T-cell (primary cell): ENCODE measurements at places on chromosomes 16 and 17. TPM values are rescaled to one million over a fixed set of nuclear protein-coding genes. Genes with fewer than 3 reads are reported as not detected.
A peak's percentile ranks its signal among the peaks of the same experiment; 100 is the strongest.

MPP2 gene
- 5.6 TPM for total RNA-seq

KIF2B gene
- not detected for total RNA-seq

ZKSCAN2 gene
- total RNA-seq: 4.7 TPM

CLDN9 gene
- not detected for total RNA-seq

BRICD5 gene
- total RNA-seq: 6.7 TPM

KRTAP4-6 gene
- total RNA-seq: not detected

GRCh38 chr17:47224966-47225365, 15.8 kb downstream of the MYL4 start:
- H3K4me3 ChIP-seq: no peak overlapping the region
- peaks cover 5% of the 10 kb centered on the region for H3K4me1 ChIP-seq
- peaks cover 2% of the 10 kb centered on the region for H3K27me3 ChIP-seq
- H3K36me3 ChIP-seq: no peaks in the 10 kb centered on the region
- H3K27ac ChIP-seq: no peak overlapping the region

GRCh38 chr16:711548-712320, 3.2 kb upstream of the METRN start:
- no peak overlapping the region for H3K4me3 ChIP-seq
- H3K27me3 ChIP-seq: peaks cover 8% of the 10 kb centered on the region
- H3K4me1 ChIP-seq: no peaks in the 10 kb centered on the region
- H3K36me3 ChIP-seq: no peaks in the 10 kb centered on the region
- DNase-seq: peak; percentile 49

- no peak overlapping the region for H3K27ac ChIP-seq
- H3K4me3 ChIP-seq: no peak overlapping the region
- peaks cover 43% of the 10 kb centered on the region for H3K4me1 ChIP-seq
- no peaks in the 10 kb centered on the region for H3K27me3 ChIP-seq
Observed at GRCh38 chr16:50263060-50263909, 3.1 kb upstream of the ADCY7 start.

- H3K4me1 ChIP-seq: no peaks in the 10 kb centered on the region
- no peak overlapping the region for H3K4me3 ChIP-seq
- no peak overlapping the region for H3K27ac ChIP-seq
- no peaks in the 10 kb centered on the region for H3K27me3 ChIP-seq
- H3K36me3 ChIP-seq: no peaks in the 10 kb centered on the region
Observed at GRCh38 chr17:39359994-39360393, 41.4 kb downstream of the FBXL20 start.

DNA sequence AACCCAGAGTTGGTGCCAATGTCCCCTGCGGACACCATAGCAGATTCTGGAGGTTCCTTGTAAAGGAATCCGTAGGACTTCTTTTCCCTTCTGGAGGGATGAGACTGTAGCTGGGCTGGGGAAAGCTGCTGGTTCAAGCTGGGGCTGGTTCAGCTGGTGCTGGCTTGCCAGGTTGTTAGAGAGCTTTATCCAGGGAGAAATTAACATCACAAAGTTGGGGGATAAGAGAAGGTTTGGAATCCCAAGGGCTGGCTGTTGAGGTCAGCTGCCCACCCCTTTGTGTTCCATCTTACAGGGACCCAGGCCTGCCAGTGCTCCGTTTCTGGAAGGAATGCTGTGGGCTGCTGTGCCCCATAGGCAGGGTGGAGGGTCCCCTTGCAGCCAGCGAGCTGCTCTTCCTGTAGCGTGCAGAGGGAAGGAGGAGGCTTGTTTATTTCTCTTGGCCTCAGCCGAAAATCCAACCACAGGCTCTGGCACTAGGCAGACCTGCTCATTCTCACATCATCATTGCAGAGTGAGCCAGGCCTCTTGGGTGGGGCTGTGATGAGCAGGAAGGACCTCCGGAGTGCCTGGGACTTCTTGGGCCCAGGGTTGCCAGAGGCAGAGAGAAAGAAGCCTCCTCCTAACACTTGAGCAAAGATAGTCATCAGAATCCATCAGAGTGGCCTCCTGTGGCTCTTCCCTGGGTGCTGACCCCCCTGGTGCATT, 251.1 kb downstream of the SEC14L1 start:
- DNase-seq: no peak
- peaks cover 93% of the 10 kb centered on the region for H3K4me1 ChIP-seq
- peak overlapping the region; percentile 2 for H3K4me3 ChIP-seq
- no peaks in the 10 kb centered on the region for H3K27me3 ChIP-seq

DNA sequence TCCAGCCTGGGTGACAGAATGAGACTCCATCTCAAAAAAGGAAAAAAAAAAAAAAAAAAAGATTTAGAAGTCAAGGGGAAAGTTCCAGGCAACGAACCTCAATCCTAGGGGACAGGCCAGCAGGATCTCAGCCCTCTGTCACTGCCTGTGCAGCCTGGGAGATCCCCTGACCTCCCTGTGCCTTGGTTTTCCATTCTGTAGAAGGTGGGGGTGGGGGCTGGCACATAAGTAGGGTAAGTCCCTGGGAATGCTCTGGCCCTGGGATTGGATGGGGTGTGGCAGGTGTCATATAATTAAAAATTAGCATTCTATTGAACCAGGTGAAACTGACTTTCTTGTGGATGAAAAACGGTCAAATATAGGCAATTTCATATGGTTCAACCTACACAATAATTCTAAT, 90.5 kb downstream of the C16orf78 start:
- peak overlapping the region; percentile 54 for H3K27ac ChIP-seq
- H3K27me3 ChIP-seq: no peaks in the 10 kb centered on the region
- no peak for DNase-seq
- H3K4me3 ChIP-seq: no peak overlapping the region

GRCh38 chr17:38911081-38911730, 14.2 kb upstream of the LASP1NB start:
- no peak for DNase-seq
- H3K4me1 ChIP-seq: no peaks in the 10 kb centered on the region
- H3K27ac ChIP-seq: no peak overlapping the region
- H3K36me3 ChIP-seq: peaks cover 23% of the 10 kb centered on the region

DNA sequence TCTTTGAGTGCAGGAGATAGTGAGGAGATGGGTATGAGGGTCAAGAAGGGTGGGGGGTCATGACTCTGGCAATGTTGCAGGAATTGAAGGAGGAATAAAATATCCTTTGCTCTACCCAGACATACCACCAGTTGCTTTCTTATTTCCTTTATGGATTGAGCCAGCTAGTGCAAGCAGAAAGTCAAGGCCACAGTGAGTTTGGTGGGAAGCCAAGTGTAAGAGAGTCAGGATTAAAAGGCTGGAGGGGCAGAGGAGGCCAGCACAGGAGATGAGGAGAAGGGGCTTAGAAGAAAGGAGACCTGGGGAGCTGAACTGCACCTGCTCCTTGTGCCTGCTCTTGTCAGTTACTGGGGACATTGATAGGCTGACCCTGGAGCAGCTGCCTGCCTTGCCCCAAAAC, 16.1 kb downstream of the PIRT start:
- H3K27ac ChIP-seq: no peak overlapping the region
- H3K36me3 ChIP-seq: no peaks in the 10 kb centered on the region
- DNase-seq: no peak
- H3K4me3 ChIP-seq: no peak overlapping the region
- H3K27me3 ChIP-seq: peaks cover 19% of the 10 kb centered on the region

GRCh38 chr17:28071891-28072606, 29.6 kb downstream of the NLK start:
- peak overlapping the region; percentile 13 for H3K27ac ChIP-seq
- H3K4me1 ChIP-seq: peaks cover 9% of the 10 kb centered on the region
- no peaks in the 10 kb centered on the region for H3K36me3 ChIP-seq
- no peak overlapping the region for H3K4me3 ChIP-seq
- no peaks in the 10 kb centered on the region for H3K27me3 ChIP-seq

GRCh38 chr16:626787-627453, 3.9 kb upstream of the WFIKKN1 start:
- H3K4me1 ChIP-seq: peaks cover 5% of the 10 kb centered on the region
- no peaks in the 10 kb centered on the region for H3K27me3 ChIP-seq
- DNase-seq: no peak

- no peaks in the 10 kb centered on the region for H3K27me3 ChIP-seq
- no peak overlapping the region for H3K4me3 ChIP-seq
- no peaks in the 10 kb centered on the region for H3K4me1 ChIP-seq
- H3K27ac ChIP-seq: no peak overlapping the region
- no peaks in the 10 kb centered on the region for H3K36me3 ChIP-seq
- no peak for DNase-seq
Observed at GRCh38 chr17:62778990-62779681, 29.0 kb downstream of the MARCHF10 start.

GRCh38 chr17:73879987-73880386, 235.7 kb upstream of the SDK2 start:
- H3K36me3 ChIP-seq: no peaks in the 10 kb centered on the region
- H3K4me1 ChIP-seq: no peaks in the 10 kb centered on the region
- DNase-seq: no peak
- no peak overlapping the region for H3K27ac ChIP-seq
- peaks cover 23% of the 10 kb centered on the region for H3K27me3 ChIP-seq
- no peak overlapping the region for H3K4me3 ChIP-seq

- no peaks in the 10 kb centered on the region for H3K27me3 ChIP-seq
- peak overlapping the region; percentile 89 for H3K4me3 ChIP-seq
- peaks cover 40% of the 10 kb centered on the region for H3K4me1 ChIP-seq
- H3K27ac ChIP-seq: peak overlapping the region; percentile 54
Observed at GRCh38 chr16:74607310-74607961, 522 bp upstream of the GLG1 start.

DNA sequence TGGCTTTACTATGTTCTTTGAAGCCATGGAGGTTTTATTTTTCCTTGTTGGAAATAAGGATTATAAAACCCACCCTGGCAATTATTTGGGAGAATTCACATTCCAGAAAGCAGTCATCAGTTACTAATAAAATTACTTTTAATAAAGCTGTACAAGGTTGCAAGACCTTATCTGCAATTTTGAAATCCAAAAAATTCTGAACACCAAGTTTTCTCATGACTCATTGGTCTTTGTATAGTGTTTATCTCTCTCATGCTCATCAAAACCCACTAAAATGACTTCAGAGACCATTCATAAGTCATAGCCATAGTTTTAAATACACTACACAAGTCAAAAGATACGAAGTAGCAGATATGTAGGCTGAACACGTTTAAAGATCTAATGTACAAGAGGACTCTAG, 6.0 kb upstream of the KRT38 start:
- H3K27ac ChIP-seq: no peak overlapping the region
- H3K36me3 ChIP-seq: no peaks in the 10 kb centered on the region
- H3K4me1 ChIP-seq: no peaks in the 10 kb centered on the region
- DNase-seq: no peak

GRCh38 chr17:74601944-74602572, 10.0 kb upstream of the CD300LD start:
- no peak overlapping the region for H3K27ac ChIP-seq
- H3K27me3 ChIP-seq: peaks cover 71% of the 10 kb centered on the region
- no peak overlapping the region for H3K4me3 ChIP-seq
- no peaks in the 10 kb centered on the region for H3K36me3 ChIP-seq
- peaks cover 39% of the 10 kb centered on the region for H3K4me1 ChIP-seq

GRCh38 chr17:74442670-74443515, 11.0 kb downstream of the GPRC5C start:
- no peak overlapping the region for H3K27ac ChIP-seq
- no peaks in the 10 kb centered on the region for H3K27me3 ChIP-seq
- peaks cover 24% of the 10 kb centered on the region for H3K4me1 ChIP-seq
- DNase-seq: no peak

GRCh38 chr17:29344201-29344856, 45.8 kb upstream of the TAOK1 start:
- H3K27me3 ChIP-seq: no peaks in the 10 kb centered on the region
- no peaks in the 10 kb centered on the region for H3K4me1 ChIP-seq
- H3K4me3 ChIP-seq: no peak overlapping the region
- no peaks in the 10 kb centered on the region for H3K36me3 ChIP-seq
- H3K27ac ChIP-seq: no peak overlapping the region

GRCh38 chr16:65005696-65006095, 116.2 kb downstream of the CDH11 start:
- no peaks in the 10 kb centered on the region for H3K36me3 ChIP-seq
- no peak overlapping the region for H3K4me3 ChIP-seq
- DNase-seq: no peak
- no peak overlapping the region for H3K27ac ChIP-seq
- no peaks in the 10 kb centered on the region for H3K4me1 ChIP-seq
- H3K27me3 ChIP-seq: no peaks in the 10 kb centered on the region

GRCh38 chr17:41972571-41973407, 6.2 kb downstream of the CNP start:
- peaks cover 18% of the 10 kb centered on the region for H3K36me3 ChIP-seq
- no peaks in the 10 kb centered on the region for H3K27me3 ChIP-seq
- peaks cover 22% of the 10 kb centered on the region for H3K4me1 ChIP-seq
- DNase-seq: no peak
- no peak overlapping the region for H3K27ac ChIP-seq

- peaks cover 88% of the 10 kb centered on the region for H3K27me3 ChIP-seq
- peak overlapping the region; percentile 48 for H3K4me3 ChIP-seq
- H3K36me3 ChIP-seq: no peaks in the 10 kb centered on the region
Observed at GRCh38 chr17:80478487-80479245, 2.3 kb upstream of the NPTX1 start.

DNA sequence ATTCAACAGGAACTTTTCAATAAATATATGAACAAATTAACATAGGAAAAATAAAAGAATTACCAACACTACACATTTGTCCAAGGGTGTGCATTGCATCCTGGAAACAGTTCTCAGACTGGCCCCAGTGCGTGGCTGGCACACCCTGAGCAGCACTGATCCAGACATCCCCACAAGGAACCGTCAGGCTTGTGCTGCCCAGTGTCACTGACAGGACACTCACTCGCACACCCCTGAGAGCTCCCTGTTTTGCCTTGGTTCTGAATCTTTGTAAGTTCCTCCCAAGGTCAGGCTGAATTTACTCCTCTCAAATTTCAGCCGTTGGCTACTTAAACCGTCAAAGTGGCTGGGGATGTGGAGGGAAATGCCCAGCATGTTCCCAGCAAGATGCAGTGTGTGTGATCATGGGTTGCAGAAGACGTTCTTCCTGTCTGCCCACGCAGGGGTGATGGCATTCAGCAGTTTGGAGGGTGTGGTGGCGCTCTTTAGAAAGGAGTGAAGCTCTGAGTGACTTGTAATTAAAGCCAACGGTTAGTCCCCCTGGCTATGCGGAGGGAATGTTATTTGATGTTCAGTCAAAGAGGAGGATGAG, 1.7 kb downstream of the MT2A start:
- H3K27me3 ChIP-seq: no peaks in the 10 kb centered on the region
- peaks cover 27% of the 10 kb centered on the region for H3K4me1 ChIP-seq
- peak overlapping the region; percentile 95 for H3K27ac ChIP-seq
- no peaks in the 10 kb centered on the region for H3K36me3 ChIP-seq
- peak; percentile 82 for DNase-seq

- no peak overlapping the region for H3K27ac ChIP-seq
- H3K4me1 ChIP-seq: no peaks in the 10 kb centered on the region
- H3K27me3 ChIP-seq: no peaks in the 10 kb centered on the region
- no peak for DNase-seq
- no peak overlapping the region for H3K4me3 ChIP-seq
- H3K36me3 ChIP-seq: peaks cover 49% of the 10 kb centered on the region
Observed at GRCh38 chr16:3732171-3732570, 14.8 kb upstream of the TRAP1 start.

GRCh38 chr17:76146053-76146851, 5.2 kb upstream of the FOXJ1 start:
- peaks cover 6% of the 10 kb centered on the region for H3K36me3 ChIP-seq
- peak overlapping the region; percentile 95 for H3K27ac ChIP-seq
- H3K27me3 ChIP-seq: peaks cover 3% of the 10 kb centered on the region
- H3K4me1 ChIP-seq: peaks cover 43% of the 10 kb centered on the region
- no peak for DNase-seq
